ENCODE measurements at places on chromosomes 16 and 17.
A peak's percentile ranks its signal among the peaks of the same experiment; 100 is the strongest.

DNA sequence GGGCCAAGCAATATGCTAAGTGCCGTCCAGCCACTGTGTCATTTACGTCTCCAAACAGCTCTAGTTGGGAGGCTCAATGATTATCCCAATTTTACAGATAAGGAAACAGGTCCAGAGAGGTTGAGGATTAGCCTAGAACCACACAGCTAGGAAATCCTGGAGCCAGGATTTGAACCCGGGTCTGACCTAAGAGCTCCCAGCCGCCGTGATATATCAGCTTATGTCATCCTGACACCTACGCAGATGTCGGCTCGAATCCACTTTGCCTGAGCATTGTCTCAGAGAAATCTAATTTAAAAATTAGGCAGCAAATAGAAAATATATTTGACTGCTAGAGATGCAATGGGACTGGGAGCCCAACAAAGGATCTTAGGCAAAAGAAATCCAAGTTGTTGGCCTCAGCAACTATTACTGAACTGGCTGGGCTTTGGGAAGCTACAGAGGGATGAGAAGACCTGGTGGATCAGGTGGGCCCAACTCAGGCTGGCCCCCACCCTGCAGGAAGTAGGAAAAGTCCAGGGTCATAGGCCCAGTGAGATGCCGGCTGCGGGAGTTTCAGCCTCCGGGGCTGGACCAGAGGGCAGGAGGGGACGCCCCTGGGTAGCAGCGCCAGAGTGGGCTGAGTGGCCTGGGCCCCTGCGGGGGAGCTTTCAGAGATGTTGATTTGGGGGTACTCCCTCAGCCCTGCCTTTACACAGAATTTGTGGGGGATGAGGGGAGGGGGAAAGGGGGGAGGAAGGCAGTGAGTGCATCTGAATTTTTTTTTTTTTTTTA lies 35.1 kb upstream of the IL21R start:
- peak; percentile 59 for DNase-seq

- peak; percentile 61 for DNase-seq
These were observed 757 bp downstream of the ORMDL3 start for GRCh38 chr17:39926588-39927100.

GRCh38 chr16:57104706-57105105 lies 12.3 kb downstream of the CPNE2 start:
- DNase-seq, result no peak

- no peak for DNase-seq
These were observed 4.1 kb downstream of the CCL2 start for GRCh38 chr17:34259146-34259545.

DNA sequence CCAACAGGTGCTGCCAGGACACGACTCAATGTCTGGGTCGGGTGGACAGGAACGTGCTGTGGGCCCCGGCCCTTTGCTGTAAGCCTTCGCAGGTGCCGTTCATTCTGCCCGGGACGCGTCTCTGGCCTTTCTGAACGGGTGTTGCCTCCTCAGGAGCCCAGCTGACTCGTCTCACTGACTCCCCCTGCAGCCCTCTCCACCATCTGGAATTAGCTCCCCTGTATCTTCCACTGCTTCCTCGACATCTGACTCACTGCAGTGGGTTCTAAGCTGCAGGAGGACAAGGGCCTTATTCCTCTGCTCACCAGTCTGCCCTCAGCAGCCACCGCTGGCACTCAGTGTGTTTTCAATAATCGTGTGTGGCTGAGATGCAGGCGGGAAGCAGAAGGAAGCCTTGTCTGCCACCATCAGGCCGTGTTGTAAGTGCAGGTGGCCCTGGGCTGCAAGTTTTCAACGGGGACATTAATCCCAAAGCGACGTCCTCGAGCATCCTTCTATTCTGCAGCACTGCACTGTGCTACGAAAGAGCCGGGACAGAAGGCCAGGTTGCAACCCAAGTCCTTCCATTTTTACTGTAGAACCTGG lies 256.2 kb downstream of the FOXL1 start:
- DNase-seq, result no peak

DNA sequence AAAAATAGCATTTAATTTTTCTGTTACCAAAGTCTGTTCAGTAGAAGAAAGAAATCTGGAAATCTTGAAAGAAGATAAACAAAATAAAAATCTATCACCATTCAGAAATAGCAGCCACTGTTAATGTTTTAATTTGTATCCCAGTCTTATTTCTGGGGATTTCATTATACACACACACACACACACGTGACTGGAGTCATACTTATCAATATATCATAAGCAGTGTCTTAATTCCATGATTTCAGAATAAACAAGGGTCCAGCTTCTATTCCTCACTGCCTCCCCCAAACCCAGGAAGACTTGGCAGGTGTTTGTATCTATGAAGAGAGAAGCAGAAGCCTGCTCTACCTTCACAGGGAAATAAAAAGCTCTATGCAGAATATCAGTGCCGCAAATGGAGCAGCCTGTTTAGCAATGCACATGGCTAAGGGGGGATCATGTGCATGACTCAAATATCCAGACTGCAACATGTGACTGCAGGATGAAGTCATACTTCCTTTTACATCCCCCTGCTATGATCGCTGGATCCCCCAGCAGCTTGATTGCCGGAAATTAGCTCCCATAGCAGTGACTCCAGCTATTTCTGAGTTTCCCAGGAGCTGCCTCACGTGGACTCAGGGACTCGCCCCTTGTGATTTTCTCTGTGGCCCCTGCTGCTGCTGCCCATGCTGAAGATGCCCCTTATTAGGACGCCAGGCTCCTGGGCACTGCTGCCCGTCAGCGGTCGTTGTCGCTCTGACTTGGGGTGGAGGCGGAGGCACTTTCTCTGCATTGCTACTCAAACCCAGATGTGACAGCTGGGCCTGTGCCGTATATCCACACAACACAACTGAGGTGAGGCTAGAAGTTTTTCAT lies 341.0 kb downstream of the CPPED1 start:
- no peak for DNase-seq

DNA sequence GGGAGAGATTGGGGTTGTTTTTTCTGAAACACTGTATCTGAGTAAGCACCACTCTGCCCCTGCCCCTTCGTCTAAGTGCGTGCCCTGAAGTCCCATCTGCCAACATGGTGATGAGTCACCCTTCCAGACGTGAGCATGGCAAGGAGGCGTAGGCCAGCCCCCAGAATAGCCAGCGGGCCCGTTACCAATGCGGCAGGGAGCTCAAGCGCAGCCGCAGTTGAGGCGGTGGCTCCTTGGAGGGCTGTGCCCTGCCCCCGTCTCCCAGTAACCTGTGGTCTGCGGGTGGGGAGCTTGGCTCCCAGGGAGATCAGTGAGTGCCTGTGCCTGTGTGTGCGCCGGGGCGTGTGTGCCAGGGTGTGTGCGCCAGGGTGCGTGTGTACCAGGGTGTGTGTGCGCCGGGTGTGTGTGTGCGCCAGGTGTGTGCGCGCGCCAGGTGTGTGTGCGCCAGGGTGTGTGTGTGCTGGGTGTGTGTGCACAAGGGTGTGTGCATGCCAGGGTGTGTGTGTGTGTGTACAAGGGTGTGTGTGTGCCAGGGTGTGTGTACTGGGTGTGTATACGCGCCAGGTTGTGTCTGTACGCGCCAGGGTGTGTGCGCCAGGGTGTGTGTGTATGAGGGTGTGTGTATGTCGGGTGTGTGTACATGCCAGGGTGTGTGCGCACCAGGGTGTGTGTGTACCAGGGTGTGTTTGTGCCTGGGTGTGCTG lies 98.6 kb upstream of the CHMP6 start:
- peak; percentile 65 for DNase-seq

GRCh38 chr17:80169784-80170500 lies at the start of gene CARD14:
Gene CARD14 (plus strand): TSS chr17:80170030. CDS start chr17:80181439, 11,409 bp downstream.
- DNase-seq, result no peak

GRCh38 chr16:71929048-71929447 lies 33.7 kb downstream of the IST1 start:
- DNase-seq, result no peak

- peak; percentile 81 for DNase-seq
These were observed 4.8 kb downstream of the MT1A start for GRCh38 chr16:56643080-56643778.

GRCh38 chr17:77042476-77043231 lies 98.1 kb upstream of the SEC14L1 start:
- DNase-seq, result no peak

GRCh38 chr16:72182976-72183375 lies 11.0 kb upstream of the PMFBP1 start:
- no peak for DNase-seq

DNA sequence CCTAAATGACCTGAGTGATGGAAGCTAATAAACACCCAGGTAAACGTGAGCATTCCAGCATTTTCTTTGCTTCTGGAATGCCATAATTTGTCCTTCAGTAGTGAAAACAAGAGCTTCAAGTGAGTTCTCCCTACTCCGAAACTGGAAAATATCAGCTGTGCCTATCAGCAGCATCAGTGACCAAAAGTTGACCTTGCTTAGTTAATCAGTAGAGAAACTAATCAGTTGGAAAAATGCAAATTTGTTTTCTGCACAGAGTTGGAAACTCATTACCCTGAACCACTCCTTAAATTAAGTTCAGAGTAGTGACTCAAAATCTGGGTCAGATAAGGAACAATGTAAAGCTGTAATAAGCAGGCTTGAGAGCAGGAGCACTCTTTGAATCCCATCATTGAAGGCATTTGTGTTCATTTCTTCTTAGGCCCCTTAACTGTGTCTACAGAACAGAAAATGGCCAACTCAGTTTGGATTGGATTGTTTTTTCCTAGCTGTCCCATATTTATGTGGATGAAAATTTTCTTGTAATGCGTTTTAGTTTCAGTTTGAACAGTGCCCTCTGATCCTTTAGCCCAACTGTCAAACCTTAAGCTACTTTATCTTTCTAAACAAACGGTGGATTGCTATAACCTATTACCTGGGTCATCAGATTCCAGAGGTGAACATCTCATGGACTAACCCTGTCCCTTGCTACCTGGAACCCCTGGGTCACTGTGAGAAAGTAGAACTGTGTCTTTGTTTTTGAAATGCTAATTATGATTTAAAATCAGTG lies 290.4 kb downstream of the TOX3 start:
- no peak for DNase-seq

DNA sequence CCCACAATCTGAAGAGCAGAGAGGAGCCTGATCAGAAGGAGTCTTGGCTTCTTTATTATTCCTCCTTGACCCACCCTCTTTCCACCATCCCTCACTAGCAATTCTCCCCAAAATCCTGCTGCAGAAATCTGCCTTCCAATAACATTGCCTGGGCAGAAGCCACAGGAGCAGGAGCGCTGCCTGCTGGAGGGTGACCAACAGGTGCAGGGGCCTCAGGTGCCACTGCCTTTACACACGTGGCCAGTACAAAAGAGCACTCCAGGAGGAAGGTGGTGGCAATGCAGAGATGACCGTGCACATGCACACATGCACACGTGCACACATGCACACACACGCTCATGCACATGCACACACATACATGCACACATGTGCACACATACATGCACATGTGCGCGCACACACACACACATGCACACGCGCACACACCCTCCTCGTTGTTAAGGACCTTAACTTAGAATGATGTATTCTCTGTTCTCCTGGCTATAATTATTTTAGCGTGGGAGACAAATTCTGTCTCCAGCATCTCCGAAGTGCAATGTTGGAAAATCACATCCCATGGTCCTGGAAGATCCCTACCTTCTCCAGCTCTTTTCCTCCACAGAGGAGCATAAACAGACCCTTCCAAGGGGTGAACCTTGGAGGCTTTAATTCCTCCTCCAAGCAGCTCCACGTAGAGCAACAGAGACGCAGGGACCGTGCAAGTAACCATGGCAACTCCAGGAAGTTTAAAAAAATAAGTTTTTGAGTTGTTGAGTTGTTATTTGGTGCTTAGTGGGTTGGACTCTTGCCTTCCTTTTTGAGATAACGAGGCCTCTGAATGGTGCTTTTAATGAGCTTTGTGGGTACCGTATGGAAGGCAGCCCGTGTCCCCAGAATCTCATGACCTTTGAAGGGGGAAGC lies 12.6 kb downstream of the RBFOX3 start:
- DNase-seq, result no peak

DNA sequence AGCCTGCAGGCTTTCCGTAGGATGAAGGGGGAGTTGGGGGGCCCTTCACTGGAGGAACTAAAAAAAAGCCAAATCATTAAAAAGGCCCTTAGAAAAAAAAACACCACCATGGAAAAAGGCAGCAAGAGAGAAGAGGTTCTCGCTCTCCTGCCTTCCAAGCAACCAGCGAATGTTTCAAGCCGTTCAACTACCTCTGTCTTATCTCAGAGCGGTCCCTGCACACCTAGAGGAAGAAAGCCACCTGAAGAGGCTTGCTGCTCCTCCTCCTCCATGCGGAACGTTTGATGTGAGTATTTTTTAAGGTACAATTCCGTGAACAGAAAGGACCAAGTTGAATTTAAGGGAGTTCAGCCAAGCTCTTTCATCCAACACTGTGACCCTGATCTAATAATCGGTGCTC lies 9.2 kb downstream of the NXN start:
- DNase-seq, result no peak

GRCh38 chr16:2472885-2473445 lies 1.9 kb downstream of the NTN3 start:
- no peak for DNase-seq

DNA sequence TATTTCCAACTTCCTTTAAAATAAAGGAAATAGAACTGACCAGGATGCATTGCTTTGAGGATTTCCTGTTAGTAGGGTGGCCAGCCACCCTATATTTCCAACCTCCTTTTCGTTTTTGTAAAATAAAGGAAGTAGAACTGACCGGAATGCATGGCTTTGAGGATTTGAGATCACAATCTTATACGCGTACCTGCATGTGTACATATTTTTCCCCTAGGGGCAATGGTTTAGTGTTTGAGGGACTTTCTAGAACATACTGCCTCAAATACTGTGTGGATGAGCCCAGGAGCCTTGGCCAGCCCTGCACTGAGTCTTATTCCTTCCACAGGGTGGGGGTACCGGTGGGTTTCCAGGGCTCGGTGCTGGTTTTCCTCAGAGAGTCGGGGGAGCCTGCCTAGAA lies 25.6 kb downstream of the MAPK8IP3 start:
- no peak for DNase-seq

DNA sequence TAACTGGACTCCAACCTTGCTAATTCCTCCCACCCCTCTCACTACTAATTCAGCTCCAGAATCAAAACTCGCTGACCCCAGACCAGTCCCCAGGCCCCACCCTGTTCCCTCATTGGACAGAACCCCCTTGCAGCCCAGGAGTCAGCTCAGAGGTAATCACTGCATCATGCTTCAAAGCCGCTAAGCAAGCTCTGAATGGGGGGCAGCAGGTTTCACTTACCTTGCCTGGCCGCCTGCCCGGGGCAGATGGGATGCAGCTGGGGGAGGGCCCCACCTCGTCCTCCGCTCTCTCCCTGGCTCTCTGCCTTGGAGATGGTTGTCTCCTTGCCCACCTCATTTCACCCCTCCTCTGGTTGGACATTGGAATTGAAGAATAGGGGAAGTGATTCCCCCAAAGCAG lies 4.8 kb upstream of the NGFR start:
- no peak for DNase-seq

GRCh38 chr17:12851901-12852435 lies 62.7 kb downstream of the ARHGAP44 start:
- DNase-seq, result no peak

GRCh38 chr17:11899537-11899942 lies 97.7 kb downstream of the ZNF18 start:
- DNase-seq, result no peak
